ENCODE measurements at places on chromosomes 7 and 10. TPM values are rescaled to one million over a fixed set of nuclear protein-coding genes. Genes with fewer than 3 reads are reported as not detected.
A peak's percentile ranks its signal among the peaks of the same experiment; 100 is the strongest.

GRCh38 chr7:91265693-91266066 lies 1.4 kb downstream of the FZD1 start:
- peak; percentile 31 for DNase-seq
- peak overlapping the region; percentile 68 for H3K4me3 ChIP-seq
- H3K27ac ChIP-seq, result peak overlapping the region; percentile 83
- peaks cover 11% of the 10 kb centered on the region for H3K4me1 ChIP-seq
- no peaks in the 10 kb centered on the region for H3K36me3 ChIP-seq

- H3K4me1 ChIP-seq, result no peaks in the 10 kb centered on the region
- no peaks in the 10 kb centered on the region for H3K27me3 ChIP-seq
These were observed 49.9 kb downstream of the ARMC3 start for GRCh38 chr10:22977751-22978150.

GRCh38 chr7:117111535-117111934 lies 158.2 kb downstream of the ST7 start:
- no peaks in the 10 kb centered on the region for H3K36me3 ChIP-seq
- H3K4me1 ChIP-seq, result peaks cover 18% of the 10 kb centered on the region
- H3K27me3 ChIP-seq, result no peaks in the 10 kb centered on the region
- H3K27ac ChIP-seq, result no peak overlapping the region
- no peak for DNase-seq

- H3K36me3 ChIP-seq, result no peaks in the 10 kb centered on the region
- no peak overlapping the region for H3K27ac ChIP-seq
- H3K4me1 ChIP-seq, result no peaks in the 10 kb centered on the region
- no peak overlapping the region for H3K4me3 ChIP-seq
- no peak for DNase-seq
These were observed 434.8 kb downstream of the LRMDA start for GRCh38 chr10:75866300-75866625.

GRCh38 chr7:106258789-106259188 lies 26.0 kb downstream of the NAMPT start:
- peaks cover 33% of the 10 kb centered on the region for H3K4me1 ChIP-seq
- H3K4me3 ChIP-seq, result no peak overlapping the region
- DNase-seq, result no peak
- peaks cover 24% of the 10 kb centered on the region for H3K36me3 ChIP-seq
- H3K27me3 ChIP-seq, result no peaks in the 10 kb centered on the region

DNA sequence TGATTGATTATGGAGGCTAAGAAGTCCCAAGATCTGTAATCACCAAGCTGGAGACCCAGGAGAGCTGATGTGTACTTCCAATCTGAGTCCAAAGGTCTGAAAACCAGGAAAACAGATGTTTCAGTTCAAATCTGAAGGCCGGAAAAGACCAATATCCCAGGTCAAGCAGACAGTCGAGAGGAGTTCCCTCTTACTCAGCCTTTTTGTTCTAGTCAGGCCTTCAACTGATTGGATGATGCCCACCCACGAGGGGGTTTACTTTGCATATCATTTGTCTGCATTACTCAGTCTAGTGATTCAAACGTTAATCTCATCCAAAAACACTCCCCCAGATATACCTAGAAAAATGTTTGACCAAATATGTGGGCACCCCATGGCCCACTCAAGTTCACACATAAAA lies 7.4 kb upstream of the ARID5B start:
- peaks cover 7% of the 10 kb centered on the region for H3K4me1 ChIP-seq
- no peaks in the 10 kb centered on the region for H3K36me3 ChIP-seq
- no peak overlapping the region for H3K4me3 ChIP-seq
- H3K27ac ChIP-seq, result no peak overlapping the region
- DNase-seq, result no peak

- H3K4me3 ChIP-seq, result no peak overlapping the region
- no peaks in the 10 kb centered on the region for H3K27me3 ChIP-seq
- no peak overlapping the region for H3K27ac ChIP-seq
- H3K36me3 ChIP-seq, result peaks cover 18% of the 10 kb centered on the region
- no peaks in the 10 kb centered on the region for H3K4me1 ChIP-seq
These were observed 49.1 kb downstream of the SHH start for GRCh38 chr7:155763122-155763521.

DNA sequence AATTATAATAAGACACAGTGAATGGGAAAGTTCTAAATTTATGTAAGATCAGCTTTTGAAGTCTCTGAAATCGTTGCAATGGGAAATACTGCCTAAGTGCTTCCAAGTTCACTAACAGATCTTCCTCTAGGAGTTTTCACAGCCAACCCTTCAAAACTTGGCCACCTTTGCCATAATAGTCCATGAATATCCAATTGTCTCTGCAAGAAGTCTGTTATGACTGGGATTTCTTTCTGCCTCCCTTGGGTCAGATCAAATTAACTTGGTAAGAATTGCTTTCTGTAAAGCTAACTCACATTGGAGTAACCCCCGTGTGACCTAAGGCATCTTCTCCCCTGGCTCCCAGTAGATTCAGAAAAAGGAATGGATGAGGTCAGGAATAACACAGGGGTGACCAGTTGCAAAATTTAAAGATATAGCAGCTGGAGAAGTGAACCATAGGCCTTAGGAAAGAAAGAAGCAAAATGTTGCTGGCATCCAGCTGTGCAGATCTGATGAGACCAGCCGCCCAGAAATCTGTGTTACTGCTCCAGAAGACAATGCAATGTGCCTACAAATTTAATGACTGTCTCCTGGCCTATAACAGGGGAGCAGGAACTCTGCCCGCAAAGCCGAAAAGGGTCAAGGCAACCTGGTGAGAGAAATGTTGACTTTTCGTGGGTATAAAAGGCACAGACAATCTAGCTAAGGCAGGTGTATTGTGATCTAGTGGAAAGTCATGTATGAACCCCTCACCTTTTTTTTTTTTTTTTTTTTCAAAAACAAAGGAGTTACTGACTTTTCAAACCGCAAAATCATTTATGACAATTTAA lies 7.5 kb upstream of the OPTN start:
- H3K36me3 ChIP-seq, result no peaks in the 10 kb centered on the region
- no peak overlapping the region for H3K27ac ChIP-seq
- H3K4me1 ChIP-seq, result no peaks in the 10 kb centered on the region
- DNase-seq, result no peak
- no peaks in the 10 kb centered on the region for H3K27me3 ChIP-seq

GRCh38 chr7:66193146-66193725 lies 11.9 kb upstream of the TPST1 start:
- no peak overlapping the region for H3K4me3 ChIP-seq
- H3K4me1 ChIP-seq, result no peaks in the 10 kb centered on the region
- H3K27ac ChIP-seq, result no peak overlapping the region
- no peak for DNase-seq

GRCh38 chr7:23277359-23277989 lies 21.7 kb upstream of the MALSU1 start:
- H3K4me1 ChIP-seq, result no peaks in the 10 kb centered on the region
- H3K4me3 ChIP-seq, result no peak overlapping the region
- DNase-seq, result no peak

Gene OR13A1
- total RNA-seq, result 0.12 TPM

Gene UNCX
- not detected for total RNA-seq

Gene GRM3
- not detected for total RNA-seq

Gene TRIM74
- total RNA-seq, result 0.95 TPM

Gene OR6B1
- total RNA-seq, result not detected

Gene GIGYF1
- total RNA-seq, result 33.9 TPM

Gene ZNF248
- 4.6 TPM for total RNA-seq

Gene CHST3
- 4.0 TPM for total RNA-seq
